ENCODE measurements at places on chromosomes 4 and X.
A peak's percentile ranks its signal among the peaks of the same experiment; 100 is the strongest.

DNA sequence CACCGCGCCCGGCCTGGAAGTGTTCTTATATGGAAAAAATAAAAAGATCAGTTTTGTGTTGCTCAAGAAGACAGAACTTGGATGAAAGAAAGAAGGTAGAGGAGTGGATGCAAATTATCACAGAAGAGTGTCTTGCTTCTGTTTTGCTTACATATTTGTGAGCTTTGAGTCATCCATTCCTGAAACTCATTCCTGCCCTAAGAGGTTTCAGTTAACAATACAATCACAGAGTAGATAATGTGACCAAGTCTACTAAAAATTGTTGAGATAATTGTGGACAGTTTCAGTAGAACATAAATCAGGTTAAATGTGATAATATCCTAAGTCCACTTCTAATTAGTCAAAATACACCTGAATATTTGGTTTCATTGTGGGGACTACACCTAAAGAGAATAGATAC, 26.4 kb upstream of the LRCH2 start:
- H3K27ac ChIP-seq, result no peak overlapping the region
- no peaks in the 10 kb centered on the region for H3K36me3 ChIP-seq
- no peaks in the 10 kb centered on the region for H3K4me1 ChIP-seq
- no peak overlapping the region for H3K4me3 ChIP-seq

DNA sequence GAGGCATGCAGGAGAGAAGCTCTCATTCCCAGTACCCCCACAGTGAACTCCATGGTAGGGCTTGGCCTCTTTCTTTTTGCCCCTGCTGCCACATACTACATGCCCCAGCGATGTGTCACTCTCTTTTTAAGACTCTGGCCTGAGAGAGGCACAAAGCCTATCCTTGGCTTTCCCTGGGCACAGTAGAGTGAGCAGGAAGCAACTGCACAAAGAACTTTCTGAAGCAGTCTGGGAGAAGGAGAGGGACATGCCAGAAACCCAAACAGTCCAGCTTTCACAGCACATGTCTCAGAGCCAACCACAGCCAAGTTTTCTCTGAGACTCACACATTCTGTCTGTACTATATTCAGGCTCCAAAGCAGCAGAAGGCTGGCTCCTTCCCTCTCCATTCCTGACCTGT, 7.9 kb upstream of the NALF2 start:
- DNase-seq, result no peak
- no peaks in the 10 kb centered on the region for H3K36me3 ChIP-seq
- H3K27me3 ChIP-seq, result no peaks in the 10 kb centered on the region
- no peaks in the 10 kb centered on the region for H3K4me1 ChIP-seq
- no peak overlapping the region for H3K4me3 ChIP-seq
- no peak overlapping the region for H3K27ac ChIP-seq

- peaks cover 26% of the 10 kb centered on the region for H3K36me3 ChIP-seq
- no peak overlapping the region for H3K4me3 ChIP-seq
- H3K4me1 ChIP-seq, result no peaks in the 10 kb centered on the region
- no peak for DNase-seq
- H3K27me3 ChIP-seq, result no peaks in the 10 kb centered on the region
Observed at GRCh38 chr4:25171201-25171865, 11.1 kb upstream of the SEPSECS start.

- H3K27ac ChIP-seq, result peak overlapping the region; percentile 37
- peaks cover 17% of the 10 kb centered on the region for H3K36me3 ChIP-seq
- peaks cover 33% of the 10 kb centered on the region for H3K4me1 ChIP-seq
- no peak for DNase-seq
- H3K4me3 ChIP-seq, result no peak overlapping the region
Observed at GRCh38 chr4:108035691-108036090, 46.0 kb downstream of the HADH start.

GRCh38 chr4:68245594-68245993, at the start of gene TMPRSS11B:
Gene TMPRSS11B, minus strand, starts transcription at chr4:68245694. Its CDS starts 136 bp downstream, at chr4:68245558.
- no peak within 1 kb of the TSS for H3K27ac ChIP-seq
- DNase-seq, result no peak
- H3K27me3 ChIP-seq, result no peaks in the 10 kb centered on the region
- no peaks in the 10 kb centered on the region for H3K4me1 ChIP-seq
- no peak within 1 kb of the TSS for H3K4me3 ChIP-seq

DNA sequence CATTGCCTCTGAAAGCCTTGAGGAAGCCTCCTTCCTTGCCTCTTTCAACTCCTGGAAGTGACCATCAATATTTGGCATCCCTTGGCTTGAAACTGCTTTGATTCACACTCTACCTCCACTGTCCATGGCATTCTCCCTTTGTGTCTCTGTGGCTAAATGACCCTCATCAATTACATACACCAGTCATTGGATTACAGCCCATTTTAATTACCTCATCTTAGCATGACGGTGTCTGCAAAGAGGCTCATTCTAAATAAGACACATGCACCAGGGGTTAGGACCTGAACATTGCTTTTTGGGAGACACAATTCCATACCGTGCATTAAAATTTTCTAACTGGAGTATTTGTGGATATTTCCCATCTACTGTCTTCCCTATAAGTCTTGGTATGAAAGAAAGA, 60.7 kb upstream of the FAM9A start:
- H3K4me3 ChIP-seq, result no peak overlapping the region
- H3K36me3 ChIP-seq, result no peaks in the 10 kb centered on the region
- no peaks in the 10 kb centered on the region for H3K4me1 ChIP-seq
- H3K27ac ChIP-seq, result no peak overlapping the region
- DNase-seq, result no peak

DNA sequence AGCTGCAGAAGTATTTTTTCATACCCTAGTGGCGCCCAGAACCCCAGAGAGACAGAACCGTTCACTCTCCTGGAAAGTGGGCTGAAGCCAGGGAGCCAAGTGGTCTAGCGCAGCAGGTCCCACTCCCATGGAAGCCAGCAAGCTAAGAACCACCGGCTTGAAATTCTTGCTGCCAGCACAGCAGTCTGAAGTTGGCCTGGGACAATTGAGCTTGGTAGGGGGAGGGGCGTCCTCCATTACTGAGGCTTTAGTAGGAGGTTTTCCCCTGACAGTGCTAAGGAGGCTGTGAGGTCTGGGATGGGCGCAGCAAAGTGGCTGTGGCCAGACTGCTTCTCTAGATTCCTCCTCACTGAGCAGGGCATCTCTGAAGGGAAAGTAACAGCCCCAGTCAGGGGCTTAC, 84.5 kb upstream of the ATXN3L start:
- H3K4me3 ChIP-seq, result no peak overlapping the region
- no peaks in the 10 kb centered on the region for H3K36me3 ChIP-seq
- H3K27me3 ChIP-seq, result no peaks in the 10 kb centered on the region
- no peak for DNase-seq

- no peaks in the 10 kb centered on the region for H3K36me3 ChIP-seq
- H3K4me1 ChIP-seq, result no peaks in the 10 kb centered on the region
- no peak overlapping the region for H3K4me3 ChIP-seq
- no peak overlapping the region for H3K27ac ChIP-seq
- no peak for DNase-seq
Observed at GRCh38 chr4:59655996-59656395, 1544.1 kb upstream of the ADGRL3 start.

- H3K27ac ChIP-seq, result no peak overlapping the region
- H3K27me3 ChIP-seq, result no peaks in the 10 kb centered on the region
- no peak overlapping the region for H3K4me3 ChIP-seq
- H3K36me3 ChIP-seq, result no peaks in the 10 kb centered on the region
Observed at GRCh38 chrX:68060506-68061205, 372.6 kb downstream of the OPHN1 start.

DNA sequence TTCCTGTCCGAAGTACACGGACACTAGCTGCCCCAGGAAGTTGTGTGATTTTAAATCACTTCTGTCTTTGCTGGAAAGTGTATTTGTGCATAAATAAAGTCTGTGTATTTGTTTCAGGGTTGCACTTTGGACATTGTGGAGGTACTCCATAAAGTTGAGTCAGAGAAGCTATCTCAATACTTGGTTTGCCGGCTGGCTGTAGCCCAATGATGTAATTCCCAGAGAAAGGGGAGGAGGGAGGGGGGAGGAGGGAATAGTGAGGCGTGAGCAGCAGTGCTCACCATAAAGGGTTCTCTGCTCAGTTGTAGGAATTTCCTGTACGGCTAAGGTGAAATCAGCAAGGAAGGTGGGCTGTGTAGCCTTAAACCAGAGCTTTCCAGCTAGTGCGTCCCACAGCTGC, 7.5 kb downstream of the APEX2 start:
- no peaks in the 10 kb centered on the region for H3K27me3 ChIP-seq
- peaks cover 7% of the 10 kb centered on the region for H3K4me1 ChIP-seq
- H3K4me3 ChIP-seq, result no peak overlapping the region
- H3K27ac ChIP-seq, result no peak overlapping the region
- H3K36me3 ChIP-seq, result peaks cover 40% of the 10 kb centered on the region

GRCh38 chr4:128227991-128228571, 59.5 kb downstream of the PGRMC2 start:
- H3K4me1 ChIP-seq, result no peaks in the 10 kb centered on the region
- H3K27ac ChIP-seq, result no peak overlapping the region
- H3K4me3 ChIP-seq, result no peak overlapping the region
- H3K36me3 ChIP-seq, result no peaks in the 10 kb centered on the region
- DNase-seq, result no peak
- no peaks in the 10 kb centered on the region for H3K27me3 ChIP-seq

DNA sequence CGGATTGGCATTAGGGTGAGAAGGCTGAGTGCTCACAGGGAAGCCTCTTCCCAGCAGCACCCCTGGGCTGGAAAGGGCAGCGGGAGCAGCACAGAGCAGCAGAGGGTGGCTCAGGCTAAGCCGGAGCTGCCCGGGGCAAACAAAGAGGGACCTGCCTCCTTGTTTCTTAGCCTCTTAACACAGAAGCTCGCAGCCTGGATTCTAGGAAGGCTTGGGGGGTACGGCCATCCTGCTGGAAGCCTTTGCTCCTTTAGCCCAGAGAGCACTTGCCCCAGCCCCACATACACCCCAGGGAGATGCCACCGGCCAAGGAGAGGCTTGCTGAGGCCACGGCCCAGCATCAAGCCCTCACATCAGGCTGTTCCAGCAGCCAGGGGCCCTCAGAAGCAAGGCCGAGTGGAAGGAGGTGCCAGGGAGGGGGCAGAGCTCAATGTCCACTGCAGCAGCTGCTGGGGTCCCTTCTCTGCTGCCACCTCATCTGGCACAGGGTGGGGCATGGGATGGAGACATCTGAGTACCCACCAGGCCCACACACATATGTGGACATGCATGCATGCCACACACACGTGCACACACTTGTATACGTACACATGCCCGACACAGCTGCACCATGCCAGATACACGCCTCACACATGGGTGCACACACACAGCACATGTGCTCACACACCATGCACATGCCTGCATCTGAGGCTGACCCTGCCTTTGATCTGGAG, 20.3 kb upstream of the SPON2 start:
- H3K27me3 ChIP-seq, result no peaks in the 10 kb centered on the region
- peaks cover 13% of the 10 kb centered on the region for H3K36me3 ChIP-seq
- H3K4me1 ChIP-seq, result peaks cover 13% of the 10 kb centered on the region
- no peak overlapping the region for H3K4me3 ChIP-seq
- DNase-seq, result no peak

- no peak for DNase-seq
- no peaks in the 10 kb centered on the region for H3K27me3 ChIP-seq
- no peak overlapping the region for H3K27ac ChIP-seq
- no peaks in the 10 kb centered on the region for H3K4me1 ChIP-seq
- no peak overlapping the region for H3K4me3 ChIP-seq
Observed at GRCh38 chr4:188811121-188811520, 671.9 kb downstream of the TRIML1 start.

GRCh38 chr4:16293210-16293838, 67.1 kb upstream of the TAPT1 start:
- H3K4me1 ChIP-seq, result no peaks in the 10 kb centered on the region
- H3K27me3 ChIP-seq, result peaks cover 7% of the 10 kb centered on the region
- H3K4me3 ChIP-seq, result no peak overlapping the region
- no peak overlapping the region for H3K27ac ChIP-seq
- no peaks in the 10 kb centered on the region for H3K36me3 ChIP-seq

DNA sequence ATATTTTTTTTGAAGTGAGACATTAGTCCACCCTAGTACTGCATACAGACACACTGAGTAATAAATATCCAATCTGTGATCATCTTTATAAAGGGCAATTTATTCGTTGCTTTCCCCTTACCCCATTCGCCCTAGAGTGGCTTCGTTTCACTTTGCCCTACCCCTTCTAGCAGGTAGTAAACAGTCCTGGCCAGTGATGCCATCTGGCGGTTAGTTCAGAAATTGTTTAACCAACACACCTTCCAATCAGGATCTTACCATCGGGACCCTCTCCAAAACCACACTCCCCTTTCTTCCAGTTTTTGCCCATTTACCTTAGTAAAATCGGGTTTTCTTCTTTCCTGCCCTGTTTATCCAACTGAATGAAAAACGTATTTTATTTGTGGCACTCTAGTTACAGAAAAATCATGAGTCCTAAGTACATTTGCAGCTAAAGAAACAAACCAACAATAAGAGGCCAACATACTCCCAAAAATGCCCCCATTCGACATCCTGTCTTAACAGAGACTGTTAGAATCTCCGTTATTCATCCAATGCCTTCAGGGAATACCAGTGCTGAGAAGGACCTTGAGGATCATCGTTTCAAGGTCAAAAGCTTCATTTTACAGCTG, 2.2 kb downstream of the PPA2 start:
- H3K4me3 ChIP-seq, result no peak overlapping the region
- peak; percentile 85 for DNase-seq
- H3K27me3 ChIP-seq, result no peaks in the 10 kb centered on the region

GRCh38 chr4:126777649-126778048, 855.1 kb upstream of the INTU start:
- no peaks in the 10 kb centered on the region for H3K27me3 ChIP-seq
- H3K36me3 ChIP-seq, result no peaks in the 10 kb centered on the region
- DNase-seq, result no peak
- no peaks in the 10 kb centered on the region for H3K4me1 ChIP-seq
- no peak overlapping the region for H3K27ac ChIP-seq
- H3K4me3 ChIP-seq, result no peak overlapping the region

DNA sequence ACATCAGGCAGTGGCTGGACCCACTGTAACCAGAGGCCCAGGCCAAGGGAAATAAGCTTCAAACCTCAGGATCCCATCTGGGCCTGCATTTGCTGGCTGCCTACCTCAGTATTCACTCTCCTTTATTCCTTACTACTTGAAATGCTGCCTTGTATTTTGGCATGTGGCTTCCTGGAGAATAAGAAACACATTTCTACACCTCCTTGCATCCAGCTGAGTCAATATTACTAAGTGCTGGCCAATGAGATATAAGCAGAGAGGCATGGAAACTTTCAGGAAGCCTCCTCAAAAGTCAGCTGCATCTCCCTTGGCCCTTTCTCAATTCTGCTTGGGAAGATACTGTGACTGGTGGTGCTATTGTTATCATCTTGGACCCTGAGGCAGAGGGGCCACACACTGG, 59.8 kb upstream of the RELL1 start:
- no peaks in the 10 kb centered on the region for H3K36me3 ChIP-seq
- no peak overlapping the region for H3K27ac ChIP-seq
- no peak for DNase-seq
- H3K27me3 ChIP-seq, result no peaks in the 10 kb centered on the region
